ENCODE measurements at places on chromosomes 1 and 21.

DNA sequence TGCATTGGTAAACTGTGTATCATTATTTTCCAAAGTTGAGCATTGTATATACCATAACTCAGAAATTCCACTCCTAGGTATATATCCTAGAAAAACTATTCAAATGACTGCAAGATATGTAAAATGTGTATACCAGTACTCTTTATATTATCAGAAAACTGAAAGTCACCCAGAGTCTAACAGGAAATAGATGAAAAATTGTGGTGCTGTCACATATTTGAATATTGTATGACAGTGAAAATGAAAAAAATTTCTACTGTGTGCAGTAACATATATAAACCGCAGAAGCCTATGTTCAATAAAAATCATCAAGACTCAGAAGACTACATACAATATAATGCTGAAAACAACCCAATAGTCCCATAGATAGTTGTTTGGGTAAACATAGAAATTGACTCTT is 74.4 kb upstream of the LYPLAL1 start:
- DNase-seq = no peak

GRCh38 chr1:91685994-91686393 is 185.3 kb downstream of the CDC7 start:
- no peak for DNase-seq

DNA sequence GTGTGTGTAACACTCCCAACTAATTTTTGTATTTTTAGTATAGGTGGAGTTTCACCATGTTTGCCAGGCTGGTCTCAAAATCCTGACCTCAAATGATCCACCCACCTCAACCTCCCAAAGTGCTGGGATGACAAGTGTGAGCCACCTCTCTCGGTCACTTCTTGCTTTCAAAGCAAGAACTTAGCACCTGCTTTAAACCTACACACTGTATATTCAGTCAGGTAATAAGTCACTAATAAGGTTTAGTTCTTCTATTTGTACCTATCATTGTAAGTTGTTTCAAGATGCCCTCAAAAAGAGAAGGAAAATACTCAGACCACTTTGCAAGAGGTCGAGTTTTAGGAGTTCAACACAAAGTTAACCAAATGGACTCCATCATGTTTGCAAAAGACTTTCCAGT is 431.3 kb downstream of the MRPL39 start:
- DNase-seq = no peak

DNA sequence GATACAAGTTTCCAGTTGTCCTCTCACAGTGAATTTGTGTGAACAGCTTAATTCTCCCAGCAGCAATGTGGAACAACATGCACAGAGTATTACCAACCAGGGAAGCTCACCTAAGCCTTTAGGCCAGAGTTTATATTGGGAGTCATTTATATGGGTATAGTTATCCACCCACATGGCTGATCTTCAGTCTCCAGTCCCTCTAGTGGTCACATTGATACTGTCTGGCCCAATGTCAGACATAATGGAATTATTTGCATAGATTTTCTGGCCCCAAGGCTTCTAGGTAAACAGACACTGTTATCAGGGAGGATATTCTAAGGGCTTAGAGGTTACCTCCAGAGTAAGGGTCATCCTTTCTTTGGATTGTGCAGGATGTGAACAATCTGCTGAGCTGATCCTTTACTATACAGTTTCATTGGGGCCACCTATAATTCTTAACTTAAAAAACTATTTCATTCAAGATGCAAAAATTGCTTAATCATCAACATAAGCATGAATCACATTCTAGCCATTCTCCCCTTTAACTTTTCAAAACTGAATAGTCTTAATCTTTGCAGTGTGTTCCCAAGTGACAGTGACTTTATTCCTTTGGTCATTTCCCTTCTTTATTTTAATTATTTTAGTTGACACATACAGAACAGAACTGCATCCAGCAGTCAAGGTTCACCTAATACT is 210.9 kb downstream of the LTN1 start:
- DNase-seq = no peak

- DNase-seq = no peak
Measured at GRCh38 chr1:165496501-165496900, 47.3 kb upstream of the LRRC52 start.

- DNase-seq = no peak
Measured at GRCh38 chr1:168708698-168709404, 20.2 kb downstream of the DPT start.

- peak; percentile 27 for DNase-seq
Measured at GRCh38 chr1:244273845-244274619, 177.7 kb downstream of the ADSS2 start.

- no peak for DNase-seq
Measured at GRCh38 chr21:37704751-37705150, 211.5 kb downstream of the KCNJ6 start.

DNA sequence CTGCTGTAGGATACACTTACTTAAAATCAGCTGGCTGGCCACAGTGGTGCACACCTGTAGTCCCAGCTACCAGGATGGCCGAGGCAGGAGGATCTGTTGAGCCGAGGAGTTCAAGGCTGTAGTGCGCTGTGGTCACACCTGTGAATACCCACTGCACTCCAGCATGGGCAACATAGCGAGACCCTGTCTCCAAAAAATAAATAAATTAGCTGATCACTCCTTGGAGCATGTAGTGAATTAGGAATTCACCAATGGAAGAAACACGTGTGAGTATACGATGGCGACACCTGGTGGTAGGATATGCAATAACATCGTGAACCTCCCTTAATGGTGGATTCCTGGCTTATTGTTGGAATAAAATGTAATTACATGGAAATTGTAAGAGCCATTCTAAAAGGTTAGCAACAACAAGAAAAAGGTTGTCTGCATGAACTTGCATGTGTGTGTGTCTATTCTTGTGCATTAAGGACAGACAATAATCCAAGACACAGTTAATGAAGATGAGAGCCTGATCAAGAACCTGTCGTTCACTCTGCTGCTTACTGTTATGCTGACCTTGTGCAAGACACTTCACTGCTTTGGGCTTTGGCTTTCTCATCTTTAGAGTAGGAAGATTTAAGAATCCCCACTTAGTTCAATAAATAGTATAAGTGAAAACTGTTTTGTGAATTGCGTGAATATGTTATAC is 38.6 kb upstream of the COX20 start:
- DNase-seq = peak; percentile 59

- DNase-seq = no peak
Measured at GRCh38 chr1:11564237-11564636, 85.3 kb downstream of the DISP3 start.

GRCh38 chr1:208074353-208074752 is 163.4 kb upstream of the CD34 start:
- no peak for DNase-seq

DNA sequence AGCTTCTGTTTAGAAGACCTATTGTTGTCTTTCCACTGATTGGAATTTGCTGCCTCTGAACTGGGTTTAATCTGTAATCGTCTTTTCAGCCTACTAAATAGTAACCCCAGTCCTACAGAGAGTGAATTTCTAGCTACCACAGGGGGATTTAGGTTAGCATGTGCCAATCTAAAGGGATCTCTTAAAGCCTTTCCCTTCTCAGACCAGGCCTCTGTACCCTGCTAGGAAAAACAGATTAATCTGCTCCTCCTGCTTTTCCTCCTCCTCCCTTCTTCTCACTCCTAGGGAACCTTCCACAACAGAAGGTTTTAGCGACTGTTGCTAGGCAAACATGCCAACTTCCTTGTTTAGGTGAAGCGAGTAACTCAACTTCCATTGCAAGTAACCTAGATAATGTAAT is 1.3 kb upstream of the RC3H1 start:
- no peak for DNase-seq

DNA sequence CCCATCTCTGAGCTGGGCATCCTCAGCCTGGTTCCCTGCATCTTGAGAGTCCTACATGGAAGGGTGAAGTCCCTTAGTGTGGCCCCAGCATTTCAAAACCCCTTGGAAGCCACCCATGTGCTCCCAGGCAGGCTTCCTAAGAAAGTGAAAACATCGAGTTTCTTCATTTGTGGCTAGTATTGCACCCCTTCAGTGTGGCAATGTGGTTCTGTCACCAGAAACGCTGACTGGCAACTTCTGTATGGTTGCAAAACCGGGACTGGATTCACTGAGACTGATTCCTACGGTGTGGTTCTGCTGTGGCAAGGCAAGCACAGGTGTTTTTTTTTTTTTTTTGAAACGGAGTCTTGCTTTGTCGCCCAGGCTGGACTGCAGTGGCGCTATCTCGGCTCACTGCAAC is 9.0 kb upstream of the IFNGR2 start:
- DNase-seq = no peak

- DNase-seq = no peak
Measured at GRCh38 chr1:193438771-193439170, 252.4 kb upstream of the B3GALT2 start.

DNA sequence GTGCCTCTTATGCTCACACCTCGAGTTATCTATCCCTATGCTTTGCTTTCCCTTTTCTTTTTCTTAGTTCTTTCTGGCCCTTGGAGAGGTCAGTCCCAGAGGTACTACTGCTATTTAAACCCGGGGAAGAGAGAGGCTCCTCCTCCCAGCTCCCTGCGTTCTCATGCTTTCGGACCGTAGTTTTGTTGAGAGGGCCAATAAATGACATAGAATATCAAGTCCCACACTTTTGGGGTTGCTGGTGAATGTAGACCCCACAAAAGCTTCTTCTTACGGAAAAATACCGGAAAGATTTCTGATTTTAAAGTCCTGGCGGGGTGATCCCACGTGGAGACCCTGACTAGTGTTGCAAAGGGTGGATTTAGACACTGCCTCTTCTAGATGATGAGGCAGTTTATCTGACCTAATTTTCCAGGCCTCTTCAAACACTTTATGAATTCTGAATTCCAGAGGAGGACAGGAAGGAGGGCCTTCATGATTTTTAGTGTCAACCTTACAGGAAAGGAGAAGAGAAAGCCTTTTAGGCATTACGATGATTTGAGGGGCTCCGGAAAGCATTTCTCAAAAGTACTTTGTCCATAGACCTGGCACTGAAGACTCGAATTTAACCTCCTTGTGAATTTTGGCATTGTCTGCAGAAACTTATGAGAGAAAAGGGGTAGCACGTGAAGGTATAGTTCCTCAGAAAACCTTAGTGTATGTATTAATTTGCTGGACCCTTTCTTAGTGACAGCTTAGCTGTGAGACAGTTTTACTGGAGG is 694 bp downstream of the TMEM167B start:
- DNase-seq = peak; percentile 44

GRCh38 chr1:151472856-151473731 is 13.8 kb upstream of the POGZ start:
- peak; percentile 29 for DNase-seq

DNA sequence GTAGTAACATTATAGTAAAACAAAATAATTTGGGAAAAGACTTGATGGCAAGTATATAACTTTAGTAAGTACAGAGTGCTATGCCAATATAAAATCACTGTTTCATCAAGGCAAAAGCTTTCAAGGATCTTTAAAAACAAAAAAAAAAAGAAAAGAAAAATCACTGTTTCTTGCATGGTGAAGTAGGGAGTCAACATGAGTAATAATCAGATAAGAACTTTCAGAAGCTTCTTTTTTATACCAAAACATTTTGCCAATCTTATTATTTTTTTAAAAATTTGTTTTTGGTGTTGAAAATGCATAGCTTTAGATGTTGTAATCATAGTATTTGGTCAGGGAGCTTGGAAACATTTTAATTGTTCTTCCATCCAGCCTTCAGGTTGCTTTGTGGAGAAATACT is 37.2 kb downstream of the CAMSAP2 start:
- no peak for DNase-seq

DNA sequence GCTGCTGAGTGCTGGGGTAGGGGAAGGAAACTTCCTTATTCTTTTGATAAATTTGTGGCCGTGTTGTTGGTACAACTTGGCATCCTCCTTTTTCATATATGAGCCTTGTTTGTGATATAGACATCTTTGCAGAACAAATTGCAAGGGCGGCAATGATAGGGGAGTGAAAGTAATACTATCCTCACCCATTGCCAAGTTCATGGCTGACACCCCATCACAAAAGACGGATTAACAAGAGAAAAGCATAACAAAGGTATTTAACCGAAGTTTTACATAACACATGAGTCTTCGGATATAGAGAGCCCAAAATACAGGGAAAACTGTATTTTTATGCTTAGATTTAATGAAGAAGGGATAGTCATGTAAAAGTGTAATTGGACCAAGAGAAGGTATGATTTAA is 86.3 kb upstream of the TMPRSS2 start:
- no peak for DNase-seq

GRCh38 chr1:23371987-23372880 is 2.6 kb upstream of the ZNF436 start:
- no peak for DNase-seq

- no peak for DNase-seq
Measured at GRCh38 chr1:154519591-154519991, 17.4 kb upstream of the SHE start.

DNA sequence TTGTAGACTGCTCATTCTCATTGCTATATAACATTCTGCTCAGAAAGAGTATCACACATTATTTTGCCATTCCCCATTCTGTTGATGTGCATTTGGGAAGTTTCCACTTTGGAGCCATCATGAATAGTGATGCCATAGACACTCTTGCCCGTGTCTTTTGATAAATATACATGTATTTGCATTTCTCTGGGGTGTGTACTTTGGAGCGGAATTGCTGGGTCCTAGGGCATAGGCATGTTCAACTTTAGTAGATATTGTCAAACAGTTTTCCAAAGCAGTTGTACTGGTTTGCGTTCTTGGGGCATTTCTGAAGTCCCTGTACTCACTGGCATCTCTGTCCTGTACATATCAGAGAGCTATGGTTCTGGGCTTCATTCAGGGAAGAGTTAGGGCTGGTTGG is 52.1 kb downstream of the PIK3CD start:
- DNase-seq = no peak

DNA sequence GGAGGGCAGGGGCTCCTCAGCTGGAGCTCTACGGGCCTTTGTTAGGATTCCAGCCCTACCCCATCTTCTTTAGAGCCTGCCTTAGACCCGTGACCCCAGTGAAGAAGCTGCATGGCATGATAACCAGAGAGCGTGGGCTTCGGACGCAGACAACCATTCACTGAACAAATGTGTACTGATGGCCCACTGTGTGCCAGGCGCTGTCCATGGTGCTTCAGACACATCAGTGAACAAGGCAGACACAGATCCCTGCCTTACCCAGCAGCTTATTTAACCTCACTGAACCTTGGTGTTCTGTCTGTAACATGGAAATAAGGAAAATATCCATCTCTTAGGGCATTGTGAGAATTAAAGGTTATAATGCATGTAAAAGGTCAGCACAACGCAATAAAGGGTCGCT is 9.5 kb downstream of the CHIT1 start:
- no peak for DNase-seq

DNA sequence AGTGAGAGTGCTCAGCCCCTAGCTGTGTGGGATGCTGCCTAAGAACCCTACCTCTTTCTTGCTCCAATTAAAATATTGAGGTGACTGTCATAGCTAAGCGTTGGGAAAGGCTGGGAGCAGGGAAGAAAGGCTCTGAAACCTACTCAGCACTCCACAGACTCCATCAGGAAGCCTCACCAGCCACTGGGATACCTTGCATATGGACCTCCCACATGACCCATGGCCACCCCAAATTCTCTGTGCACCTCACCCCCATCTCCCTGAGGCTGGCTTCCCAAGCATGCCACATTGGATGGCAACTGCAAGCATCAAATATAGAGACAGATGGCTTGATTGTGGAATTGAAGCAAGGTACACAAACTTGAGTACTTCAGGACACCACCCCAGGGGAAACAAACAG is 41.8 kb downstream of the FLVCR1 start:
- no peak for DNase-seq

Data from activated CD4-positive, alpha-beta T cell treated with anti-CD3 and anti-CD28 coated beads for 48 hours (primary cell).